ENCODE measurements at places on chromosomes 6 and 20. TPM values are rescaled to one million over a fixed set of nuclear protein-coding genes. Genes with fewer than 3 reads are reported as not detected.

The TSHZ2 gene
- total RNA-seq, result 56.7 TPM

DNA sequence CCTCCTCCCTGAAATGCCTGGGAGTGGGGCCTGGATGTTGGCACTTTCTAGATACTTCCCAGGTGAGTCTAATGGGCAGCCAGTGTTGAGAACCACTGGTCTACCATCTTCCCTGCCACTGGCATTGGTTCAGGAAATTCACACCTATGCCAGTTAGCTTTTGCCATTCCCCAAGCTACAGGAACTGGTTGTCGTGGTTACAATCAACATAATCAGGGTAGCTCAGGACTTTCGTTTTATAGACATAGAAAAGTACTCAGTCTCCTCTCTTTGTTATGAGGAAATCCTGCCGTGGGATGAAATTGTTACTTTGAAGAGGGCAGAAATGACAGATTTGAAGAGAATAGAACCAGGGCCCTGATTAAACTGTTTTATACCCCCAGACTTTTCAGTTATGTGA, 127.9 kb upstream of the FOXO3 start:
- no peak overlapping the region for H3K4me3 ChIP-seq
- peaks cover 2% of the 10 kb centered on the region for H3K36me3 ChIP-seq
- H3K27ac ChIP-seq, result no peak overlapping the region
- no peak for DNase-seq
- peaks cover under 1% of the 10 kb centered on the region for H3K4me1 ChIP-seq
- H3K27me3 ChIP-seq, result peaks cover 23% of the 10 kb centered on the region

GRCh38 chr6:135722679-135723078, 128.8 kb upstream of the PDE7B start:
- H3K27me3 ChIP-seq, result no peaks in the 10 kb centered on the region
- peaks cover 5% of the 10 kb centered on the region for H3K4me1 ChIP-seq
- peak overlapping the region; percentile 19 for H3K4me3 ChIP-seq
- no peak for DNase-seq
- no peak overlapping the region for H3K27ac ChIP-seq
- H3K36me3 ChIP-seq, result peaks cover 8% of the 10 kb centered on the region

- no peak overlapping the region for H3K27ac ChIP-seq
- H3K4me1 ChIP-seq, result peaks cover 6% of the 10 kb centered on the region
- no peaks in the 10 kb centered on the region for H3K27me3 ChIP-seq
- no peak overlapping the region for H3K4me3 ChIP-seq
- no peaks in the 10 kb centered on the region for H3K36me3 ChIP-seq
Observed at GRCh38 chr6:97138581-97138980, 144.4 kb downstream of the MMS22L start.

DNA sequence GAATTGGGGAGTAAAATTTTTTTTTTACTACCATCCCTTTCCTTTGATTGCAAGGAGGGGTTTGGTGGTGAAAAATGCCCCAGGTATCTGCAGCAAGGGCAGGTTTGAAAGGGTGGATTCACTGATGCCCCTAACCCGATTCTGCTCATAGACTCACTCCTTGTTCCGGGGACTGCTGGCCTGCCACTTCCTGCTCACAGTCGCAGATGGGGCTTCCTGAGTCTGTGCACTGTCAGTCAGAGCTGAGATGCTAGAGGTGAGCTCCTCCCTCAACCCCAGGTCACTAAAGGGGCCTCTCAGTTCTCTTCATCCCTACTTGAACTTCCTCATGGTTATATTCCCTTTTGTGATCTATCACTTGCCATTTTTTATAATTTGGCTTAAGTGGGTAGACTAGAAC, 357.9 kb downstream of the FARS2 start:
- peak overlapping the region; percentile 27 for H3K4me3 ChIP-seq
- peaks cover 14% of the 10 kb centered on the region for H3K4me1 ChIP-seq
- peak; percentile 33 for DNase-seq
- no peaks in the 10 kb centered on the region for H3K27me3 ChIP-seq
- peaks cover 4% of the 10 kb centered on the region for H3K36me3 ChIP-seq

The LKAAEAR1 gene
- not detected for total RNA-seq

GRCh38 chr6:157761331-157761921, 61.6 kb upstream of the SNX9 start:
- peak; percentile 70 for DNase-seq
- H3K4me3 ChIP-seq, result peak overlapping the region; percentile 73
- peaks cover 4% of the 10 kb centered on the region for H3K36me3 ChIP-seq
- peak overlapping the region; percentile 78 for H3K27ac ChIP-seq

DNA sequence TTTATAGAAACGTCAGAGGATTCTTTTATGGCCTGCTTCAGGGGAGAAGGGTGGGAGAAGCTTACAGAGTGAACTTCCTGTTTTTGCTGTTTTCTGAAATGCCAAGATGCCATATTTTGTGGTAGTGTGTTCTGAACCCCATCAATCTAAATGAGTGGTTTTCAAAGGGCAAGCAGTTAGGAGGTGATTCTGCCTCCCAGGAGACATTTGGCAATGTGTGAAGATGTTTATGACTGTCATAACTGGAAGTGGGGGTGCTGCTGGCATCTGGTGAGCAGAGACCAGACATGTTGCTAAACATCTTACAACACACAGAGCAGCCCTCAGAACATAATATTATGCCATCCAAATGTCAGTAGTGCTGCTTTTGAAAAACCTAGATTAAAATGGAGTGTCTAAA, 6.0 kb upstream of the PRL start:
- peaks cover 5% of the 10 kb centered on the region for H3K4me1 ChIP-seq
- no peak overlapping the region for H3K4me3 ChIP-seq
- H3K27ac ChIP-seq, result no peak overlapping the region
- no peaks in the 10 kb centered on the region for H3K27me3 ChIP-seq
- no peaks in the 10 kb centered on the region for H3K36me3 ChIP-seq

The GNRH2 gene
- 87.1 TPM for total RNA-seq

DNA sequence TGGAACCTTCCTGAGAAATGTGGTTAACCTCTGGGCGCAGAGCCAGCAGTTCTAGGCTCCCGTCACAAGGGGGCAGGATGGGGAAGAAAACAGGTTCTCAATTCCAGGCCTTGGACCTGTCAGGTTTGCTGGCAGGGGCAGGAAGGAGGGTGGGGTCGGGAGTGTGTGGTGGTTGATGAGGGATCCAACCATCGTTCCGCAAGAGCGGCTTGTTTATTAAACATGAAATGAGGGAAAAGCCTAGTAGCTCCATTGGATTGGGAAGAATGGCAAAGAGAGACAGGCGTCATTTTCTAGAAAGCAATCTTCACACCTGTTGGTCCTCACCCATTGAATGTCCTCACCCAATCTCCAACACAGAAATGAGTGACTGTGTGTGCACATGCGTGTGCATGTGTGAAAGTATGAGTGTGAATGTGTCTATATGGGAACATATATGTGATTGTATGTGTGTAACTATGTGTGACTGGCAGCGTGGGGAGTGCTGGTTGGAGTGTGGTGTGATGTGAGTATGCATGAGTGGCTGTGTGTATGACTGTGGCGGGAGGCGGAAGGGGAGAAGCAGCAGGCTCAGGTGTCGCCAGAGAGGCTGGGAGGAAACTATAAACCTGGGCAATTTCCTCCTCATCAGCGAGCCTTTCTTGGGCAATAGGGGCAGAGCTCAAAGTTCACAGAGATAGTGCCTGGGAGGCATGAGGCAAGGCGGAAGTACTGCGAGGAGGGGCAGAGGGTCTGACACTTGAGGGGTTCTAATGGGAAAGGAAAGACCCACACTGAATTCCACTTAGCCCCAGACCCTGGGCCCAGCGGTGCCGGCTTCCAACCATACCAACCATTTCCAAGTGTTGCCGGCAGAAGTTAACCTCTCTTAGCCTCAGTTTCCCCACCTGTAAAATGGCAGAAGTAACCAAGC, 29.6 kb downstream of the SRSF3 start:
- no peaks in the 10 kb centered on the region for H3K36me3 ChIP-seq
- H3K4me1 ChIP-seq, result peaks cover 28% of the 10 kb centered on the region
- no peak overlapping the region for H3K4me3 ChIP-seq
- DNase-seq, result peak; percentile 82
- no peak overlapping the region for H3K27ac ChIP-seq
- H3K27me3 ChIP-seq, result no peaks in the 10 kb centered on the region

Measured in activated T-cell treated with anti-CD3 and anti-CD28 coated beads, Interleukin-2, amount 50 U/mL, for 72 hours (primary cell).